ENCODE measurements at places on chromosomes 13 and 19. TPM values are rescaled to one million over a fixed set of nuclear protein-coding genes. Genes with fewer than 3 reads are reported as not detected.

- no peak for DNase-seq
Measured at GRCh38 chr13:30523211-30523610, 57.5 kb upstream of the HMGB1 start.

DNA sequence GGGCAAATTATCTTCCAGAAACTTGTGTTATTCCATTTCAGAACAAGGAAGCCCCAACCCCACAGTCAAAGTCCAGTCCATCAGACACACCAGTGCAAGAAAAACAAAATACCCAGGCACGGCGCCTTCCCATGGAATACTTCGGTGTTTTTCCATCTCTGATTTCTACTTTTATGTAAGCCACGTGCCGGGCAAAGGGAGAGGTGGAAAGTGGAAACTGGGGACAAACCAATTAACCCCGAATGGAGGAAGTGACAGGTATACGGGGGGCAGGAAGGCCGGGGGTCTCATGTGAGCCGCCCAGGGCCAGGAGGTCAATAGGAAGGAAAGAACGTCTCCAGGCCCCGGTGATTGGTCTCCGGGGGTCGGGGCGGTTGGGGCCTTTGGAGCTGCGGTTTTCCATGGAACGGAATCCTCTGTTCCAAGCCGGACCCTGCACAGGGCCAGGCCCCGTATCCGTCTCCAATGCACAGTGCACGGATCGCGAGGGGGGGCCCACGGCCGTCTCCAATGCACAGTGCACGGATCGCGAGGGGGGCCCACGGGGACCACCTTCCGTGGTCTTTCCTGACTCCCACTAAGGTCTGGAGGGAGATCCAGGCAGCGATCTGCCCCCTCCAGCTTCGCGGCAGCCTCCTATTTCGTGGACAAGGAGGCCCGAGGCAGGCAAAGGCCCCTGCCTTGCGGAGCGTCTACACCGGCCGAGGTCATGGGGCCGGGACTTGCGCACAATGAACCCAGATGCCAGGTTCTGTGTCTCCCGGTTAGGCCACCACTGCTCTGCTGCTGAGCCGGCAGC, 79.7 kb downstream of the GADD45B start:
- DNase-seq, result no peak

MTMR6 gene
- 13.8 TPM for total RNA-seq

IFNL4 gene
- not detected for total RNA-seq

ATP12A gene
- total RNA-seq, result not detected
